Tibial nerve (tissue), 4 donors: ENCODE measurements at places on chromosomes 1 and 21.

GRCh38 chr1:222382171-222382570 is 165.7 kb downstream of the HHIPL2 start:
- no peak for DNase-seq

GRCh38 chr21:45436351-45437065 is 31.5 kb downstream of the COL18A1 start:
- no peak for DNase-seq

- DNase-seq, result no peak
Observed at GRCh38 chr1:219790834-219791615, 137.3 kb downstream of the SLC30A10 start.

- no peak for DNase-seq
Observed at GRCh38 chr21:19566975-19567374, 1163.4 kb upstream of the TMPRSS15 start.

GRCh38 chr1:229230140-229230892 is 40.6 kb upstream of the RAB4A start:
- DNase-seq, result no peak

GRCh38 chr1:2352897-2353550 is 38.3 kb downstream of the MORN1 start:
- no peak for DNase-seq

GRCh38 chr1:51920130-51920529 is 41.6 kb upstream of the NRDC start:
- DNase-seq, result no peak

- no peak for DNase-seq
Observed at GRCh38 chr1:245225322-245226202, 70.8 kb downstream of the KIF26B start.

DNA sequence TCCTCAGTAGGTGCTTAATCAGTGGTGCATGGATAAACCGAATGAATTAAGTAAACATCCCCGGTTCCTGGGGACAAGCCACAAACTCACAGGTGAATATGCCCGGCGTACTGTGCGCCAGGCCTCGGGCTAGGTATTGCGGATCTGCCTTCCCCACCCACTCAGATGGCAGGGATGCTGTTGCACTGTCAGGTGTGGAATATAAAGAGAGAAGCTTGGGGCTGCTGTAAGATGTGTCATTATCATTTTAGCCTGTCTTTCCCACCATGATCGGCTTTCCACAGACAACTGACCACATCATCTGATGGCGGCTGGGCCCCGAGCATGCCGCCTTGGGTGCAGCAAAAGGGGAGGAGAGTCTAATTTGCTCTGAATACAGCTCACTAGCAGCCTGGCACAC is 45.4 kb upstream of the LRP8 start:
- DNase-seq, result peak; percentile 7

- no peak for DNase-seq
Observed at GRCh38 chr1:87439821-87440220, 111.1 kb downstream of the LMO4 start.

DNA sequence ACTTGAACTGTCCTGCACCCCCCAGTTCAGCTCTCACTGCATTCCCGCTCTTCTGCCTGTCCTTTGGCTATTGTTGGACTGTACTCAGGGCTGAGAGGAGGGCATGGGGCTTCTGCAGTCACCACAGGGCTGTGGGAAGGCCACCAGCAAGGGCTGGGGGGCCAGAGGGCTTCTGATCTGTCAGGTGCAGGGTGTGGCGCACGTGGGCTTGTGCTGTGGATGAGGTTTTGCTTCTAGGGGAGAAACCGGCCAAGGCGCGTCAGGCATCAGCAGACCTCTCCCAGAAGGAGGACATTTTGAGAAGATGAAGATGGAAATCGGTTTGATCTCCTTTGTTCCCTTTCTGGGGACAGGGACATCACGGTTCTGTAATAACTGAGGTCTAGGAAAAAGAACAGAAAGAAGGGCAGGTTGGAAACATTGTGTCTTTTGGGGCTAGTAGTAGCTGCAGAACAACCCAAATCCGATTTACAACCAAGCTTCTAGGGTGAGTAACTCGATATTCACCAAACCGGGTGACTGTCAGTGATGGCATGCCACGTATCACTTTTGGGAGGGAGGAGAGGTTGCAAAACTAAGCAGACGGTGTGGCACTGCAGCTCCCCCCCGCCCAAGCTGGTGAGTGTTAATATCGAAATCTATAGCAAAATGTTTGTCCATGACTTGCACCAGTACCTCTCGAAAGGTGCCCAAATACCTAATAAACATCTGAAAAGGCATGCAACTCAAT is 40.9 kb downstream of the AGPAT3 start:
- DNase-seq, result no peak

DNA sequence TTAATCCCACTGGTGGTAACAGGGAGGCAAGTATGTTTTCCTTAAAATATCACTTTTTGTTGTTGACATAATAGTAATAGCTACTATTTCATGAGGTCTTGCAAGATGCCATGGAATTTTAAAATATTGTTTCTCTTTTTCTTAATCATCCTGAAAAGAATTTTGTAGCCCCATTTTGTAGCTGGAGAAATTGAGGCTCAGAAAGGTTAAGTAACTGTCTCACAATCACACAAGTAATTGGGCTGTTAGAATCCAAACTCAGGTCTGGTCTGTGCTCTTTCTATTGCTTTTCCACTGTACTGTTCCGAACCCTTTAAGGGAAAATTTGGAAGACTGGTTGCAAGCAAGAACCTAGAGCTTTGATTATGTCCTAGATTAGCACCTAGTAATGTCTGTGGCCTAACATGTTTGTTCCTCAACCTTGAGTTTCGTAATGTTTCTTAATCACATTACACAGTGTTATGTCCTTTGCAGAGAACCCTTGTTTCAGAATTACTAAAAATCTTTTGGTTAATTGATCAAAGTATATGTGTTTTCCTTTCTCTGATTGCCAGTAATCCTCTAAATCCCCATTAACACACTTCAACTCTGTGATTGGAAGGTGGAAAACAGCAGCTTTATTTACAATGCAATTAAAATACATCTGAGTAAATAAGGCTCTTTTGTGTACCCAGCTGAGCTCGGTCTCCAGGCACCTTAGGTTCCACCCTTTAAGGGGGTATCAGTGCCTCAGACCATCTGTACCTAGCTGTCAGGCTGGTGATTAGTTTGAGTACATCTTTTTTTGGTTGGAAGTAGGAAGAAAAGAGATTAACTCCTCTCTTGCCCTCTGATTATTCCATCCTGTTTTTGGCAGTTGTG is 10.4 kb downstream of the LRRC42 start:
- DNase-seq, result no peak

GRCh38 chr1:217734973-217735372 is 103.8 kb downstream of the SPATA17 start:
- DNase-seq, result no peak

DNA sequence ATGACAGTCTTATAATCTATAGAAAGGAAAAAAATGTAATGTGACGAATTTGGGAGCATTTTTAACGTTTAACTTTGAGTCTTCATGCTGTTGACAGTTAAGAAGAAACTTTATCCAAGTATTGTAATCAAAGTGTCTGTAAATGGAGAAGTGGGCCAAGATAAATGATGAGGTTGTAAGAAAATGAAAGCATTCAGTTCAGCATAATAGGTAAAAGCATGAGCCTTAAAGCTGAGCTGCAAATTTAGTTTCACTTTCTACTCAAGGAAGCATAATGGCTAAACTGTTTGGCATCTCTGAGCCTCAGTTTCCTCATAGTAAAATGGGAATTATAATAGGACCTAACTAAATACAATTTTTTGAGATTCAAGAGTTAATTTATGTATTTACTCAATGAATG is 1554.8 kb downstream of the KCNT2 start:
- no peak for DNase-seq

DNA sequence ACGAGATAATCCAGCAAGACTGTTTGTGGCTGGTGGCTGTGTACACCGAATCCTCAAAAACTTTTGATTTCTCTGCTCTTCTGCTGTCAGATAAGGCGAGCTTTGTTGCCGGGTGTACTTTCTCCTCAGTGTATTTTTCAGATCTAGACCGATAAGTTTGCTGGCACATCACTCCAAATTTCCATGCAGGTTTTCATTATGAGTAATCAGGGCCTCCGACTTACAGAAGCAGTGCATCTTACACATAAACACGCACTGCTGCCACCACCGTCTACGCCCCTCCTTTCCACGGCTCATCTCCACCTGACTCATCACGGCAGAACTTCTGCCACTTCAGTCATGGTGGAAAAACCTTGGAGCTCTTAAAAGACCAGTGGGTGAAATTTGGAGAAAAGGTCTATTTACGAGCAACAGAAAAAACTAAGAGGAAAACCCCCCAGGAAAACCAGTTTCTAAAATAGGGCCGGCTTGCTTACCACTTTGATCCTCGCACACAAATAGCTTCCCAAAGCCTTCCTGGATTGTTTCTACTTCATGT is 7.7 kb downstream of the ZBTB21 start:
- no peak for DNase-seq

- no peak for DNase-seq
Observed at GRCh38 chr1:50346621-50347020, 76.6 kb downstream of the DMRTA2 start.

DNA sequence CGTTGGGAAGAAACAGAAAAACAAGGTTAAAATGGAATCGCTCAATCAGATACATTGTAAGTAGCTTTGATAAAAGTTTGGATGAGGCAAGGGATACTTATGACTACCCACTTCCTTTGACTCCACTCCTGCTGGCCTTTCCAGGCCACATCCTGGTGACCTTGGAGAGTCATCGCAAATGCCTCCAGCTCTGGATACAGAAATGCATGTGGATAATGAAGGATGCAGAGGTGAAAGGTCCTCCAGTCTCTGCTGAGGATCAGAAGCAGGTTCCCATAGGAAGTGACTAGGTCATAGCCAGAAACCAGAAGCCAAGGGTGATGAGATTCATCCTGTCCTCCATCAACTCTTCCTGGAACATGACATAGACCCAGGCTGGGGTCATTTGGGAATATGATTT is 6.2 kb upstream of the CAMK1G start:
- no peak for DNase-seq

GRCh38 chr1:219467524-219467923 is 145.4 kb downstream of the ZC3H11B start:
- DNase-seq, result no peak
